Kidney epithelial cell (primary cell): ENCODE measurements at places on chromosomes 11 and 22. TPM values are rescaled to one million over a fixed set of nuclear protein-coding genes. Genes with fewer than 3 reads are reported as not detected.

GRCh38 chr22:29256606-29257325 is 11.0 kb downstream of the RHBDD3 start:
- DNase-seq = no peak

DNA sequence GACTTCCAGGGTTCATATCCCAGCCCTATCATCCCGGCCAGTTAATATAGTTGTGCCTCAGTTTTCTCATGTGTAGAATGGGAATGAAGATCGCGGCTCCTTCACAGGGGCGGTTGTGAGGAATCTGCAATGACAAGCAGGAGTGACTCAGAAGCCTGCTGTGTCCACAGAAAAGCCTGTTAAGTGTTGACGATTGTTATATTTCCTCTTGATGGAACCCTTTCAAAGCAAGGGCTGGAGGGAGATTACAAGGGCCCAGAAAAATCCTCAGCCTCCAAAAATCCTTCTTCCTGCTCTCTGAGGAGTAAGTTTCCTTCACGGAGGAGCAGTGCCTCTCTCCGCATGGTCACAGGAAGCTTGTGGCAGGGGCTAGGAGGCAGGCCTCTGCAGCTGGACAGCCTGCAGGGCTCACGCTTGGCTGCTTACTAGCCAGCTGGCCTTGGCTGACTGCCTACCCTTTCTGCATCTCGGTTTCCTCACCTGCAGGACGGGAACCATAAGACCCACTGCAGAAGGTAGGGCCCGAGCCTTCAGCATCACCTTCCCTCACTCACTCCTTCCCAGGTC is 63.4 kb downstream of the CACNG2 start:
- no peak for DNase-seq

GRCh38 chr11:20061776-20062175 is 98.5 kb downstream of the DBX1 start:
- no peak for DNase-seq

The TREH gene
- not detected in 2 replicates for total RNA-seq

GRCh38 chr11:21411104-21411503 is 741.7 kb downstream of the NELL1 start:
- DNase-seq = no peak

DNA sequence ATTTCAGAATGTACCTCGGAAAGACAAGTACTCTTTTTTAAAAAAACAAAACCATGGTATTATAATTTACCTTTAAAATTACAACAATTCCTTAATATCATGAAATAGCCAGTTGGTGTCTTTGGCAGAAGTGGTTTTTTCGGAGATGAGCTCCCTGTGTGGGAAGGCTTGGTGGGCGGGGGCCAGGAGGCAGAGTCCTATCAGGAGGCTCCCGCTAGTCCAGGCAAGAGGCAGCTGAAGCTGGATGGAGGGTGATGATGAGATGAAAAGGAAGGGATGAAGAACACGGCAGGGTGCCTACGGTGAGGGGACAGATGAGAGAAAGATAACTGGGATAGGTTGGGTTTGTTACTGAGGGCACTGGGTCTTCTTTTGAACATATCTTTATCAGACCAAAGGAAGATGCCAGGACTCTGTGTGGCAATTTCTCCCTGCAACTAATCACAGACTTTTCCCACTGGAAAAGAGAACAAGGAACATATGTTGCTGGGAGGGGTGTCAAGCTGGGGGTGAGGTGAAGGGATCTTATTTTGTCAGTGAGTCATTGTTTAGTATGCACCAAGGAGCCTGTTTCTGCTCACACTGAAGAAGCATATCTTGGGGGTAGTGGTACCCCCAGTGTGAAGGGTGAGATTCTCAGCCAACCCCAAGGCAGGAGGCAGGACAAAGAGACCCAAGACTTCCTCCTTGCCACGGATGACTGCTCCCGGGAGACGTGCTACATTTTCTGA is 91.5 kb upstream of the YWHAH start:
- no peak for DNase-seq

DNA sequence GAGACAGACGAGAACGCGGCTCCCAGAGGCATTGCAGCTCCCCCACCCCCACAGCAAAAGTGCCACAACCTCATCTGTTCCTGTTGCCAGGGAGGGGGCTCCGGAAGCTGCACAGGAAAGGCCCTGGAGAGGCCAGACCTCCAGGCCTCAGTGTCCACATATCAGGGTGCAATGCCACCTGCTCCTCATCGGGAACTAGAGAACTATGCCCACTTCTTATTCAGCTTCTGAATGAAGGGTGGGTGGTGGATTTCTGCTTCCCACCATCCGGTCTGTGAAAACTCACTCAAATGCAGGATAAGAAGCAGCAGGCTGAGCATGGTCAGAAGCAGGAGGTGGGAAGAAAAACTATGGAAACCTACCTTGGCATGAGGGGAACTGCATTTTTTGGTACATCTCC is 105.9 kb downstream of the MED15 start:
- no peak for DNase-seq

DNA sequence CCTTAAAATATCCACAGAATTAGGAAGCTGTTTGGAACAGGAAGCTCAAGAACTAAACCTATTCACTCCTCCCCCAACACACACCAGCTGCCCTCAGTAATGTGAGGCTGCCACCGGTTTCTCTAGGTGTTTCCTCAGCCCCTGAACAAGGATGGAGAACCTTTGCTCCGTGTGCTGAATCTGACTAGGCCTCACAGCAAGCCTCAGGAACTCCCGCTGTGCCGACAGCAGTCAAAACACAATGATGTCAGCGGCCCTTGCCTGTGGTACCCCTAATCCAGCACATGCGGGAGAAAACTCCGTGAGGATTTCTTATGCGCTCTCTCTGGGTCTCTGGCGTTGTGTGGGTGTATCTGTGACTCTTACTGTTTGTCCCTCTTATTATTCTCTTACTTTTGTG is 153.3 kb downstream of the EFCAB6 start:
- no peak for DNase-seq

The SLC1A2 gene
- not detected in 2 replicates for total RNA-seq

DNA sequence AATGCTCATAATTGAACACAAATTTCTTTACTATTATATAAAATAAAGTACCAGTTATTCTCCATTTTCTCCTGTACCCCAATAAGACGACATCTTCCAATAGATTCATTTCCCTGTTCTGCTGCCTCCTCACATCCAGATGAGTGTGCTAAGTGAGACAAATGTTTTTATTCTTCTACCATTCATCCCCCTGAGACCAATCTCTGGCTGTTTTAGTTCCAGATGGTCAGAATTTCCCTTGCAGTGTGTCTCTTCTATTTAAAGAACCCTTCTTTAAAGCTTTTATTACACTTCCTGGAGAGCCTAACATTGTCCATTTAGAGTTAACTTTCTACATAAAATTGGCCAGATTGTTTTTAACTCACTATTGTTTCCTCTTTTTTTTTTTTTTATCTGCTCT is 41.2 kb upstream of the GLYATL1 start:
- no peak for DNase-seq

The CBLIF gene
- not detected in 2 replicates for total RNA-seq

GRCh38 chr11:68551223-68551622 is 90.7 kb downstream of the PPP6R3 start:
- DNase-seq = no peak

GRCh38 chr11:101955701-101956100 is 39.4 kb upstream of the ANGPTL5 start:
- no peak for DNase-seq

- DNase-seq = no peak
These were observed 22.3 kb upstream of the ST3GAL4 start for GRCh38 chr11:126333142-126333541.

The MYO18B gene
- not detected in 2 replicates for total RNA-seq

- DNase-seq = no peak
These were observed 192.6 kb upstream of the E2F8 start for GRCh38 chr11:19433367-19433766.

DNA sequence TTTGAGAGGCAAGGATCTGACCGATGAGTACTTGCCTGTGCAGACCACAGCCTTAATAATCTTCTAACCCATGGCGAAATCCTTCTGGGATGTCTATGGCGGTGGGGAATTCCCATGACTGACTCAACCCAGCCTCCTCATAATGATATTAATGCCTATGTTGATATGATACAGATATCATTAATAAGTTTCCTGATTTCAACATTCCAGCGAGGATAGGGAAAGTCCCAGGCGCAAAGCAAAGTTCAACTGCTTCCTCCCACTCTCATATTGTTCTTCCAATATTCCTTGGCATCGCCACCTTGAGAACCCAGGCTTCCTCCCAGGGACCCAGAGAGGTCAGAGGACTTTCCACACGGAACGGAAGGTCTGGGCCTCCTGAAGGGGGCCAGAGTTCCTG is 110.3 kb upstream of the TMEM45B start:
- DNase-seq = no peak

DNA sequence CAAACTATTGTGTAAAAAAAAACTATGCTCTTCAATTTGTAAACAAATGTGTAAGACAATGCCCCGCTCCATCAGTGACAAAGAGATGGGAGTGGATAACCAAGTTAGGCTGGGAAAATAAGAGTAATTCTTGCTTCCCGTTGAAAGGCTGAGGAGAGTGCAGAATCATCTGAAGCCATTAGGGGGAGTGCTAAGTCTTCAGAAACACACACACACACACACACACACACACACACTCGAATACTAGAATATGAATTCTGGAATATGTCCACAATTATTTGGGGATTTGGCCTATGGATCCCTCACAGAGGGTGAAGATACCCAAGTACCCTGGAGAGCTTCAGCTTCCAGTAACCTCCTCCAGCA is 27.8 kb upstream of the ROBO3 start:
- DNase-seq = peak; percentile 59

DNA sequence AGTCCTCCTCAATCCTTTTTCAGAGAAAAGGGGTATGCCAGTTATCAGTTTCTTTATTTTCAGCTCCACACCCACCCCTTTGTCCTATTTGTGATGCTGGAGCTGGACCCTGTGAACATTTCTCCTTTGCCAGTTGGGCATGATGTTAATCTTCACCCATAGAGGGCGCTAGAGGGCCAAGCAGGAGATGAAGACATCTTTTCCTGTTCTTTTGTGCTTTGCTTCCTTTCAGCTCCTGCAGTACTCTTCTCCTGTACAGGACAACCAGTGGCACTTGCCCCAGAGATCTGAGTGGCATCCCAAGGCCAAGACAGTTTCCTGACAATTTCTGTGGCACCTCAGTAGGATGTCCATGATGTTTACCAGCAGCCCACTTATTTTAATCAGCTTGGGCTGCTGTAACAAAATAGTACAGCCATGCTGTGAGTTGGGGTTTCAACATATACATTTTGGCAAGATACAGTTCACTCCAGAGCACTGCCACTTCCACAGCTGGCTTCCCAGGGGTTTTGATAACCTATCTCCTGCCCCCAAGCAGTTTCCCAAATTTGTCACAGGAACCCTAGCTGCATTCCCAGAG is 4.6 kb downstream of the SAA2 start:
- peak; percentile 26 for DNase-seq

The RHOG gene
- total RNA-seq = 30.3 and 46.8 TPM in 2 replicates

The CPT1A gene
- 14.0 and 15.4 TPM in 2 replicates for total RNA-seq

DNA sequence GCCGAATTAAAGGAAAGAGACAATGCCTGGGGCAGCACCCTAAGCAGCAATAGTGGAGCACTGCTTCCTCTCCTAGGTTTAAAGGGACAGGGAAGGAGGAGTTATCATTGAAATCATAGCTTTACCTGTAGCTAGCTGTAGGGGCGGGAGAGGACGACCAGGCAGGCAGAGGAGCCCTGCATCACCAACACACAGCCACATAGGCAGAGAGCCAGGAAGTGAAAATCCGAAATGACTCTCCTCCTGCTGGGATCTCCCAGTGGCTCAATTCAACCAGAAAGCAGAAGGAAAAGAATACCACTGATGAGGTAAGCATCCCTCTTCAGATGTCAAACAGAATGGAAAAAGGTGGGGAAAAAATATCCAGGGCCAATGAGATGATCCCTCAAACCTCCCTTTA is 20.4 kb downstream of the MRGPRX4 start:
- no peak for DNase-seq

- no peak for DNase-seq
These were observed 29.1 kb upstream of the NARS2 start for GRCh38 chr11:78603792-78604191.

DNA sequence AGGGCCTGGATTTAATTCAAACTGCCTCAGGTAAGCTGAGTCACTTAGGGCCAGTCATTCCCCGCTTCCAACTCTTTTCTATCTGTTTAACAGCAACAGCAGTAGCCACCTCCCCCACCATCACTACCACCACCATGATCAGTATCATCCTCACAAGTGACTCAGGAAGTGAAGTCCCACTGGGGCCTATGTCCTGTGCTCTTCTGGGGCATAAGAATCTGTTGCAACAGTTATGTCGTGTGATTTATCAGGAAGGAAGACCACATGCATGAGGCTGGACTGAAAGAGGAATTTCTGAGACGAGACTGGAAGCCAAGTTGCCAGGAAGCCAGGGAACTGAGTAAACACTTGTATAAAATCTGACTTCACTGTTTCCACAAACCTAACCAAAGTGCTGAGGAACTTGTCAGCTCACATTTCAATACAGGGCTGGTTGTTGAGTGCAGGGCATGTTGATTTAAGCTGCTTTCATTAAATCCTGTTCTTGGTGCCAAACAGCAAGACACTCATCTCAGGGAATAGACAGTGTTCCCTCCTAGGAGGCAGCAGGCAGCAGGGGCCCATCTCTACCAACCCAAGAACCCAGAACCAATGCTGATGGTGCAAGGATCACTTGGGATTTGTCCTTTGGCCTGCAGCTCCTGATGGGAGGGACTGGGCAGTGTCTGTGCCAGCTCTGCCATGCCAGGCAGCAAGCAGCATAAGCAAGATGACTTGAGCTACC is 226.7 kb upstream of the NARS2 start:
- peak; percentile 75 for DNase-seq

- DNase-seq = no peak
These were observed 361.3 kb upstream of the MTNR1B start for GRCh38 chr11:92607969-92608722.

GRCh38 chr11:60972182-60973030 is 926 bp downstream of the CD6 start:
- DNase-seq = no peak

The CARNS1 gene
- total RNA-seq = 0.21 and 0.27 TPM in 2 replicates

GRCh38 chr11:2808850-2809846 is 76.4 kb downstream of the CDKN1C start:
- DNase-seq = no peak

DNA sequence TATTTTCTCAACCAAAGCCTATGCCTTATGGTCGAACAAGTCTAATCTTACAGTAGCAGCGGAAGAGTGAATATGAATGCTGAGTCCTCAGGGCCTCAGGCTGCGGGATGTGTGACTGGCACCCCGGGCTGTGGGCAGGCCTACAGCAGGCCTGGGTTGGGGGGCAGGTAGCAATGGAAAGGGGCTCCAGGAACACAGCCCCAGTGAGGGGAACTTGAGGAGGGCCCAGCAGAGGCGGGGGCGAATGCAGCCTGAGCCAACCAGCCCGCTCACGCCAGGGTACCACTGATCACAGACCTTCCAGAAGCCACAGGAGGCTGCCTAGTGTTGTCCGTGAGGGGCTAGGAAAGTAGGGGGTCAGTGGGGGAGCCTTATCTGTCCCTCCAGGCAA is 11.3 kb upstream of the CD5 start:
- no peak for DNase-seq

The HIPK3 gene
- 45.0 and 66.8 TPM in 2 replicates for total RNA-seq
